Posterior cingulate gyrus (tissue), 11 donors: ENCODE measurements at places on chromosomes 4 and X.

DNA sequence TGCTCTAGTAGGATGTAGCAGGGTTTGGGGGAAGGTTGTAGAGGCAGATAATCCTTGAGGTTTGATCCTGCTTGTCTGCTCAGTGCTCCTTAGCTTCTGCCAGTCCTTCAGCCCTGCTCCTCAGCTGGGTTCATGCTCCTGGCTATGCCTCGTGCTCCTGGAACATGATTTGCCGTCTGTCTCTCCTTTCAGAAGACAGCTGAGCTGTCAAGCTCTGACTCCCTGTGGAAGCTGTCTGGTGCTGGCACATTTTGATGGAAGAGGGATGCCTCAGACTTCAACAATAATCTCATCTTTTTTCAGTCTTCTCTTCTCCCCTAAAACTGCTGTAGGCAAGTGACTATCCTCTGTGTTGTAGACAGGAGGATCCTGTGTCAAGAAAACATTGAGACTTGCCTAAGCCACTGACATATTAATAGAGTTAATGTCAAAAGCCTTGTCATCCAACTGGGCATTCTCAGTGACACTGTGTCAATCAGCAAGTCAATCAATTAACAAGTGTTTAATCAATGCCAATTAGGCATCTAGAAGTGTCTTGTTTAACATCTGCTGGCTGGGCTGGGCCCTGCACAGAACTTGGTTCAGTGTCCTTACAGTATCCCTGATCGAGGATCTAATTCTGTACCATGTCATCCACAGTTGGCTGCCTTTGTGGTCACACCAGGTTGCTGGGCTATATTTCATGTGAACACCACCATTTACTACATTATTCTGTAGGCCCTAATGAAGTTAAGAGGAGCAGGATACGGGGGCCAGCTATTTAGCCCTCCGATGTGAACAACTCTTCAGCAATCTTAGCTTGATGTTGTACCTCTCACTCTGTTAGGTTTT, 96.7 kb downstream of the SYNPO2 start:
- DNase-seq = no peak

DNA sequence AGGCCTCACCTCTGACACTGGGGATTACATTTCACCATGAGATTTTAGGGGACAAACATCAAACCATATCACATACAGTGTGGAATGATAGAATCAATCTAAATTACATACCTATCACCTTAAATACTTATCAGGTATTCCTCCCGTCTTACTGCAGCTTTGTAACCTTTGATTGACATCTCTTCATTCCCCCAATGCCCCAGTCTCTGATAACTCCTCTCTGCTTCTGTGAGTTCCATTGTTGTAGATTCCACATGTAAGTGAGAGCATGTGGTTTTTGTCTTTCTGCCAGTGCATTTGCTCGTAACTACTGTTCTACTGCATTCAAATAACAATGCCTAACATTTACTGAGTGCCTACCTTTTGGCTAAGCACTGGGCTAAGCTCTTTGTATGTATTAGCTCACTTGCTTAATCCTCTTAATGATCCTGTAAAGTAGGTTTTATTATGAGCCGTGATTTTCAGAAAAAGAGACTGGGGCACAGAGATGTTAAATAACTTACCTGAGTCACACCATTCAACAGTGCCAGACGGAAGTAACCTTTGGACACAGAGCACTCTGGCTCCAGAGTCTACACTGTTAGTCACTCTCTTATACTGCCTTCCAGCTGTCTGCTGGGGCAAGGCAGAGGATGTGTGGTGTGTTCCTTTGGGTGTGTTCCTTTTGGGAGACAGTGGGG, 63.7 kb upstream of the ESX1 start:
- no peak for DNase-seq

- no peak for DNase-seq
Observed at GRCh38 chr4:105170711-105171110, 24.0 kb downstream of the TET2 start.

- DNase-seq = no peak
Observed at GRCh38 chr4:128974136-128974581, 119.2 kb downstream of the SCLT1 start.

DNA sequence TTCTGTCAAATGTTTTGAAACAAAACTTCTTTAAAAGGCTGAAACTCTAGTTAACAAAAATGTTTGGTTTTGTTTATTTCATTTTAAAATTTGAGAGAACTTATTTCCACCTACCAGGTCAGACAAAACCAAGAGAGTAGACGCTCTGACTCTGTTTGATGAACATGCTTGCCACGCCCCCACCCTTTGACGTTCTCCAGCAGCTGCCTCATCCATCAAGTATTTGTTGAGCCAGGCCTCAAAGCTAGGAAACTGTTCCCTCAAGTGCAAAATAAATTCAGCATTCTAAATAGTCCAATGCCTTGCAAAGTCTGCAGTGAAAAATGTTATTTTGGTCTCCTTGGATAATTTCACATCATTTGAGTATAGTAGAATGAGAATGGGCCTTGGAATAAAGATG, 121.6 kb downstream of the GUCY2F start:
- no peak for DNase-seq

GRCh38 chr4:78464265-78464664, 87.3 kb upstream of the ANXA3 start:
- DNase-seq = no peak

DNA sequence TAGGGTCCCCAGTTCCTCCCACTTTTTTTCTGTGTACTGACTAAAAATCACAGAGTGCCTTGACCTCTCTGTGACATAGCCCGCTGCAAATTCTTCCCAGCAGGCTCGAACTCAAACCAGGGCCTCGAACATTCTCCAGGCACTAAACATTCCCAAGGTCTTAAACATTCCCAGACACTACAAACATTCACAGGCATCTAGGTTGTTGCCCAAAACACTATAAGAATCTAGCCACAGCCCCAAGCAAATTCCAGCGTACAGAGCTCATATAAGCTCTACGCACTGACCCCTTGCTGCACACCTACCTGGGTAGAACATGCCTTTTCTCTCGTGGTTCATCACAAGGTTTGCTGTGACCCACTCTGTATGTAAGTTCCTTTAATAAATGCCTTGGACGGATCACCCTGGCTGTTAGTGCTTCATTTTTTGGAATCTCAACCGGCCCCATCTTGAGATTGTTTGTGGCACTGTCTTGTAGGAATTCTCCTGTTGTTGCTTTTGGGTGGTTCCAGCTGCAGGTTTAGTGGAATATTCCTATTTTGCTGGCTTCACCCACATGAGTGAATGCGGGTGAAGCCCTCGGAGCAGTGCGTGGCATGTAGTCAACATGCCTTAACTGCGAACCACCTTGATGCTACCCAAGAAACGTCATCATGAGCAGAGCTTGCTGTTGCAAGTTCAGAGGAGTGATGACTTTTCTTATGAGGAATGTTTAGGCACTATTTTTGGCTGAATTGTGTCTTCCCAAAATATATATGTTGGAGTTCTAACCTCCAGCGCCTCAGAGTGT, 230.0 kb downstream of the HS3ST1 start:
- DNase-seq = no peak

- no peak for DNase-seq
Observed at GRCh38 chr4:114005569-114006442, 26.4 kb upstream of the ARSJ start.

DNA sequence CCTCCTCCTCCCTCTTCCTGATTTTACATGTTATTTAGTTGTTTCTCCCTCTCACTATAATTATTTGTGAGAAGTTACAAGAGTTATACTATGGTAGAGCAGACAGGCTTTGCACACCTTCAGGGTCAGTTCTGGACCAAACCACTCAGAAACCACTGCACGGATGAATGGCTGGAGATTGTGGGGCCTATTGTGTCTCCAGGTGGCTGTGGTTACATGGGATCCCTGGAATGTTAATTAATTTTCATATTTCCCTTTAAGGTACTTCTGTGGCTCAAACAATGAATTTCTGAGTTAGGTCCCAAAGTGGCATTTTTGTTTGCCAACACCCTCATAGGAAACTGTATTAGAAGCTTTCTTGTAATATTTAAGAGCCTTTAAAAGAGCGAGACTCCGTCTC, 151.9 kb downstream of the BMPR1B start:
- no peak for DNase-seq

DNA sequence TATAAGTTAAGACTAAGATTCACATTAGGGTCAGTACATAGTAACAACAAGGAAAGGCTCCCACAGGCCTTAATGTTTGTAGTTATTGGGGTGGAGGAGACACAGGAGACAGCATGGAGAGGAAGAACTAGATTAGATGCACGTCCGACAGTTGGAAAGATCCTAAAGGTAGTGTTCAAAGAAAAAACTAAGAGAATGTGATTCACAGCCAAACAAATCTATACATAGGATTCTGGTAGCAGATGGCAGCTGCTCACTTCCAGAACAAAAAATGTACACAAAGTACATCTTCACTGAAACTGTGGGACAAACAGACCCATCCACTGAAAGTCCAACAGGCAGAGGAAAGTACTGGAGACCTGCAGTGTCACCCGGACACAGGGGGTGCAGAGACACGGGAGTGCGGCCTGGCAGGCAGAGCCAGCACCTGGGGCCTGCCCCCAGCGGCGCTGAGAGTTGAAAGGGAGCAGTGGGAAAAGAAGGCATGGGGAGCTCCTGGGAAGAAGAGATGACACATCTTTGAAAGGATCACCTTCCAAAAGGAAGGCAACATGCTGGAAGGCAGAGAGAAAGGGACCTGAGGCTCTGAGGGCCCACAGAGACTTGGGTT, 40.0 kb downstream of the NELFA start:
- DNase-seq = no peak

- no peak for DNase-seq
Observed at GRCh38 chr4:89347363-89348025, 39.9 kb upstream of the GPRIN3 start.

GRCh38 chr4:29310252-29310651, 1409.9 kb upstream of the PCDH7 start:
- DNase-seq = no peak

DNA sequence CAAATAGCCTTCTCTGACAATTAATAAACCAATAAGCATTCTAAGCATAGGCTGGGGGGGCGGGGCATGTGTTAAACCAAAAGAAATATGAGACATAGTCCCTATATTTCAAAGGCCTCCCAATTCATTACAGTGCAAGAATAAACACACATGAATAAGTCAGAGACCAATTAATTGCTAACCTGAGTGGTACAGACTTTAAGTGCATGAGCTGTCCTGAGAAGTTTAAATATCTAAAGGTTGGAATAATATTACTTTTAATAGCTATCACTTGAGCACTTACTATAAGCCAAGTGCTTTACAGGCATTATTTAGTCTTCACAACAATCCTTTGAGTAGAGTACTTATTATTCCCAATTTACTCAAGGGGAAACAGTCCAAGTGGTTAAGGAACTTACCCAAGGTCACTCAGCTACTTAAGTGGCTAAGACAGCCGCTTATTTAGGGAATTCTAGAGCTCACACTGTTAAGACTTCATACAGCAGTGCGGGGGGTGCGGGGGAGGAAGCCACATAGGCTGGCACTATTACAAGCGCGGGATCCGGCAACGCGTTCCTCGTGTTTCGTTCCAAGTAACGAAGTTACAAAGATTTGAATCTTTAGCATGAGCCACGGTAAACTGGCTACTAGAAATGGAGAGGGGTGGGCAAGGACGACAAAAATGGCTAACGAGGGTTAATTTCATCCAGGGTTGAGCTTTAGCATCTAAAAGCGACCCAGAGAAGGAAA, 1.4 kb downstream of the THOC2 start:
- DNase-seq = no peak

- DNase-seq = no peak
Observed at GRCh38 chrX:150205011-150205410, 158.1 kb upstream of the MAMLD1 start.

GRCh38 chrX:38151441-38151840, 69.2 kb downstream of the SRPX start:
- no peak for DNase-seq

- DNase-seq = no peak
Observed at GRCh38 chrX:13220916-13221315, 98.9 kb downstream of the ATXN3L start.

DNA sequence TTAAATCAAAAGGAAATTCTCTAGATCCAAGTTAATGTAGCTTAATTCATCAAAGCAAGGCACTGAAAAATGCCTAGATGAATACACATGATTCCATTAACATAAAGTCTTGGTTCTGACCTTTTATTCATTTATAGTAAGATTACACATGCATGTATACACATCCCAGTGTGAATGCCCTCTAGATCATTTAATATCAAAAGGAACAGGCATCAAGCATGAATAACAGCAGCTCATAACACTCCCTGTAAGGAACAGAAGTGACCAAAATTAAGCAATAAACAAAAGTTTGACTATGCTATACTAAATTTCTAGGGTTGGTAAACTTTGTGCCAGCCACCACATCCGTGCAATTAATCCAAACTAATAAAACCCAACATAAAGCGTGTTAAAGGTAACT, 511.5 kb downstream of the SPIN4 start:
- DNase-seq = no peak

DNA sequence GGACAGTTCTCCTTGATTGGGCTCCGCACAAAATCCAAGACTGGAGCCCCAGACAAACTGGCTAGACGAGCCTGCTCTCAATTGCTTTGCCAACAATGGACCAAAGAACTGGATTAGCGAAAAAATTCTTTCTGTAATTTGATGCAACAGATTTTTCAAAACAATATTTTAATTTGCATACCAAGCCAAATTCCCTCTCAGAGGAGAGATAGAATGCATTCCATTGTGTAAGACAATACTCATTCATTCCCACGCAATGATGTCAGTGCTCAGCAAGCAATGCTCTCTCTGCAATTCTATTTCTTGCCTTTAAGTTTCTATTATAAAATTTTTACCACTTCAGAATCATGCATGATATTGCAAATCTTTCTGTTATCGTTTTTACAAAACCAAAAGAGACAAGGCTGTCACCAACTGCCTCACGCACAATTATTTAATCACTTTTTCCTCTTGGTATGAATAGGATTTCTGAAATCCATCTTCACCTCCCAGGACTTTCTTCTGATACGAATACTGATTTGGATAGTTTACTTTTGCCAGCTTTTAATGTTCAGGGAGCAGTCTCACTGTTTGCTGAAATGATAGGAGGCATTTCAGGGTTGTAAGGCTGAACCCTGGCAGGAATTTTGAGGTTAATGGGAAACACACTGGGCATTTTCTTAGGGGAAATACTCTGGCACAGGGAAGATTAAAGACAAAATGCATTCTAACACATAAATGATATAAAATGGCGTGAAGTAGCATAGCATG, 46.1 kb upstream of the HCCS start:
- DNase-seq = no peak

DNA sequence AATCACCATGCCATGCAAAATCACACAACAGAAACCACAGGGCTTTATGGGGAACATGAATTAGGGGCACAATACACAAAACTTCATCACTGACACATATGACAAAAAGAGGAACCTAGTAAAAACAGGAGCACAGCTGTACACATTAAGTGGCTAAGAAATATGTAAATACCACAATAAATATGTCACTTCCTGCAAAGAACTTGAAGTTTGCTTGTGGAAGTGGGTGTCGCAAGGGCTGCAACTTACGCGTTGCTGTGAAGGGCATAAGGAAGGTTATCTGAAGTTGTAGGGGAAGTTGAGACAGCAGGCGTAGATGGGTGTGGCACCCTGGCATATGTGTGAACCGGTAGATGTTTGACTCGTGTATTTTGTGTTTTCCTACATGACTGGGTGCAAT, 42.4 kb downstream of the CLCN4 start:
- DNase-seq = no peak
